Activated naive CD4-positive, alpha-beta T cell (primary cell): ENCODE measurements at places on chromosomes 11 and 22.

DNA sequence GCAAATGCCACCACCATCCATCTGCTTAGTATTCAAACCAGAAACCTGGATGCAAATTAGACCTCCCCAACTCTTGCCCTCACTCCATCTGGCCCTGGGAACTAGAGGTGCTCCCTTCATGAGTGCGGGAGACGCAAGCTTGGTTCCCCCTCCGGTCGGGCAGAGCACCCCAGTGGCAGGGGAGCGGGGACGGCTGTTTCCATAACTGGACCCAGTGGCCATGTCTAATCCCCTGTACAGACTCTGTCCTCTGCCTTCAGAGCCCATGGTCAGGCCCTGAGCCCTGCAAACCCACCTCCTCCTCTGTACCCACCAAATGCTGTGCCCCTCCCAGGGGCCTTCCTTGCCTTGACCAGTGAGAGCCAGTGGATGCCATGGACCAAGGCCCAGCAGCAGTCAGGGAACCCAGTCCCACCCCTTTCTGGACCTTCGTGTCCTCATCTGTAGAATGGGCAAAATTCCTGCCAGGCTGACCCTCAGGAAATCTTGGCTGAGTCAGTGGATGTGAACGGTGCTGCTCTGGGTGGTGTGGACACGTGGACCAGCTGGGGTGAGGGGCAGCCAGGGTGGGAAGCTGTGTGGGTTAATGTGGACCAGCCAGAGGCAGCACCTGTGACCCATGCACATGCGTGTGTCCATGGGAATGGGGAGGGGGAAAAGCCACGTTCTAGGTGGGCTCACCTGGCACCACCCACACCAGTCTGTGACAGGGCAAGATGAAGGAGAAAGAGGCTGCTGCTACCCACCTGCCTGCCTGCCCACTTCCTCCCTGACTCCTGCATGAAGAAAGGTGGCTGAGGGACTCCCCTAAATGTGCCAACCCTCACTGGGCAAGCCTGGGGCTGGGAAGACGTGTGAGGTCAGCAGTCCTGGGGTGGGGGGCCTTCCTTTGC lies 72.8 kb downstream of the LRRC32 start:
- DNase-seq = no peak

DNA sequence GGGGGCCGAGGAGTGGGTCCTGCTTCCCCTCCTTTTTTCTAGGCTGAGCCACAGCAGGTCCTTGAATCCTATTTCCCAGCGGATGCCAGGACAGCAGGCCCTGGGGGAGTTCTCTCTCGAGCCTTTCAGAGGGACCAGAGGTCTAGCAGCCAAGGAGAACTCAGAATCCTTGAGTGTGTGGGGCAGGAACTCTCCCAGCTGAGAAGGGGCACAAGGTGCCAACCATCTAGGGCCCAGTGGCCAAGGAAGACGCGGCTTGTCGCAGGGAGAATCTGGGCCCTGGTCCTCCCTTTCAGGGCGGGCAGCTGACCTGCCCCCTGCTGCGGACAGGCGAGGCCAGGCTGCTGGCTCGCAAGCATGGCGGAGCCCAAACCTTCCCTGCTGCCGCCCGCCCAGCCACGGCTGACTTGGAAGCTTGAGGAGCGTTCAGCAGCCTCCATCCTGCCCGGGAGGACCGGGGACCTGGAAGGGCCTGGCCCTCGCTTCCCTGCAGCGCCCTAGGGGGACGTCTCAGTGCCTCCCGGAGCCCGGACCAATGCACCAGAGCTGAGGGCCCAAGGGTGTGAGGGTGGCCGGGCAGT lies 972 bp upstream of the TSSC4 start:
- no peak for DNase-seq

DNA sequence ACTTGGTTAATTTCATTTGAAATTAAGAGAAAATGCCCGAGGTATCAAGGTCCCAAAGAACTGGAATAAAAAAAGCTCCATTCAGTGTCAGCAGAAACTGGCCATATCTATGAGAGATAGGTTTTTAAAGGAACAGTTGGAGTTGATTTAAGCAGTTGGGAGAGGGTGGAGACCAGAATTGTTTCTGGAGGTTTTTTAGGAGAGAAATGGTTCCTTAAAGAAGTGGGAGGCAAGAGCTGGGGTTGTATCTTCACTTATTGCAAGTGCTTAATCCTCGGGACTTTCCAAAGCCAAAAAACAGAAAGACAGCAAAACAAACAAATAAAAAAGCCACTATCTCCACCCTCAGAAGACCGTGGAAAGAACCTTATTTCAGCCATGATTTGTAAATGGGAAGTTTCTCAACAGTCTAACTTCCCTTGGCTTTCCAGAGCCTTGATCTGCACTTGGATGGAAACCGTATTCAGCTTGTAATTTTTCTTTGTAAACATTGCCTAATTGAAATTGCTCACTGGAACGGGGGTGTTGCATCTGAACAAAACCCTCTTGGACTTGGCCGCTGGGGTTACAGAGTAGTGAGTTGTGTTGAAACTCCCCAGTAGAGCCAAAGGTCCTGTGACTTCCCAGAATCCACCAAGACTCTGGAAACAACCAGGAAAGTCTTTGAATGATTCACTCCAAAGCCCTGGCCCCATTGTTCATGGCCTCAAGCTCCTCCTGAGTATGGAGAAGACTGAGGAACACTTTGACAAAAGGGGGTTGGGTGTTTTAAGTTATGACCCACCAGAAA lies 115.6 kb downstream of the SLC1A2 start:
- no peak for DNase-seq

- DNase-seq = peak; percentile 25
Observed at GRCh38 chr11:45847911-45848316, 639 bp downstream of the CRY2 start.
